ENCODE measurements at places on chromosomes 2 and 18.

- peak; percentile 82 for DNase-seq
Measured at GRCh38 chr2:134245340-134245984, 8.4 kb upstream of the MGAT5 start.

DNA sequence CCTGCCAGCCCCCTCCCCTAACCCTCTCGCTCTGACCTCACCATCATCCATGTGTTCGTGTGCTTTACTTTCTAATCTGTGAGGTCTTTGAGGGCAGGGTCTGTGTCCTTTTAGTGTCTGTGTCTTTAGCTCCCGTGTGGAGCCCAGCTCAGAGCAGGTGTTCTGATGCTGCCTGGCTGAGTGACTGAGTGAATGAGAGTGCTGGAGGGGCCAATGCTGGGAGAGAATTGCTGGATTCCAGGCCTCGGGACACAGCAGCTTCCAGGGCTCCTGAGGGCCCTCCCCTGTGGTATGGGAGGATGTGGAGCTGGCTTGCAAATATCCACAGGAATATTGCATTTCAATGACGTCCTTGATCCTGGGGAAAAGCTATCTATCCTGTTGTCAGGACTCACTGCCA is 160.6 kb downstream of the ANKRD30B start:
- DNase-seq: no peak

- DNase-seq: no peak
Measured at GRCh38 chr2:105865222-105865913, 120.7 kb downstream of the NCK2 start.

DNA sequence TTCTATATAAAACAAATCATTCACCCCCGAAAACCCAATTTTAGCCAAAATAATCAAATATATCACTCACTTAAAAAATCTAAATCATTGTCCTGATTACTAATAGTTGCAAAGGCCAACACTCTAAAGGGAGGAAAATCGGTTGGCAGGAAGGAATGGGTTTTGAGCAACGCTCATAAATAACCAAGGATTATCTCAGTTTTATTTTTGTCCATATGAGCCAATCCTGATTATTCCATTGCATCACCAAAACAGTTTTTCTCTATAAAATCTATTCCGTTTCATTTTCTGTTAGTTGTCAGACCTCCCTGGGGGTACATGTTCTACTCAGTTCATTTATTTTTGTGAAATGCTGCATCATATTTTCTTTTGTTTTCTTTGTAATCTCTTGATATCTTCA is 174.1 kb downstream of the LRATD1 start:
- no peak for DNase-seq

DNA sequence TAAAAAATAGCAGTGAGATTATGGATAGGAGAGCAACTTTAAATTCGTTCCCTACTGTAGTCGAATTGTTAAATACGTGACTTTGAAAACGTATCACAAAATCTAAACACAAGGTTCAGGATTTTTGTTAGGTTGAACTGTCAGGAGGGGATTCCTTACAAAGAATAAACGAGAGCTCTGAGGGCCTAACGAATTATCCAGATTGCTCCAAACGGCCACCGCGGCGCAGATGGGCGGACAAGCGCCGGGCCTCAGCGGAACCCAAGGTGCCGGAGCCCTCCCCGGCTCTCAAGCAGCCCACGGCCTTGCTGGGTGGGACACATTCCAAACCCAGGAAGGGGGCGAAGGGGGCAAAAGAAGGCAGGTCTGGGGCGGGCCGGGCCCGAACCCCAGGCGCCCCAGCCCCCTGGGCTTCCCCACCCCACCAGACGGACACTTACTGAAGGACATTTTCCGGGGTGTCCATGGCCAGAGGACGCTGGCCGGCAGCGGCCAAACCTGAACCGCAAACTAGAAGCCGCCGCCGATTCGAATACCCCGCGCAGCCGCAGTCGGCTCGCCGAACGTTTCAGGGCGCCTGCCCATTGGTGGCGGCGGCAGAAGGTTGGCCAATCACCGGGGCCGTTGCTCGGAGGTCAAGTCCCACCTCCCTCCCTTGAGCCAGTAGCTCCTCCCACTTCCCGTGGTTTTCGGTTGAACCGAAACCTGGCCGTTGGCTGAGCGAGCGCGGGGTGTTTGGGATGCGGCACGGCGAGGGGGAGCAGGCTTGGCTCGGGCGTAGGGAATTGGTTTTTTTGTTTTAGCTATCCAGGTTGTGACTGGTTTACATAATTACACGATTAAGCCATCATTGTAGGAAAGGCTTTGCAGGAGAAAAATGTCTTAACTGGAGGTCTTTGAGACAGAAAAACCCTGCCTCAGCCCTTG is at the start of gene BUB1:
BUB1 (minus strand) TSS at position 534 of the 927 bp plus-strand sequence; CDS start at position 466, 68 bp downstream.
- DNase-seq: peak; percentile 94

DNA sequence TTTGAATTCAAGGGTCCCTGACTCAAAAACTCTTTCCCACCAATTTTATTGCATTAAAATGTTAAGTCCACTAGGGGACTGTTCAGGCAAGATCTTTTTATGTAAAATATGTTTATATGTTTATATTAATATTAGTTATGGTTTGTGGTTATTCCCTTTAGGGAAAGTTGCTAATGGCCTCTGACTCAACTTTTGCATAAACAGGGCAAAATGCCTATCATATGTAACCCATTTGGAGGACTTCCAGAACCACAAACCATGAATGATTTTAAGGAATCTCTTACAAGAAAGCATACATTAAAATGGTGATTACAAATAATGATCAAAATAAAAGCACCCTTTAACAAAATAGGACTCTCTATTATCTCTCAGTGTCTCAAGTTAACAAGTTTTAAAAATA is 1484.5 kb upstream of the ZEB2 start:
- DNase-seq: no peak

DNA sequence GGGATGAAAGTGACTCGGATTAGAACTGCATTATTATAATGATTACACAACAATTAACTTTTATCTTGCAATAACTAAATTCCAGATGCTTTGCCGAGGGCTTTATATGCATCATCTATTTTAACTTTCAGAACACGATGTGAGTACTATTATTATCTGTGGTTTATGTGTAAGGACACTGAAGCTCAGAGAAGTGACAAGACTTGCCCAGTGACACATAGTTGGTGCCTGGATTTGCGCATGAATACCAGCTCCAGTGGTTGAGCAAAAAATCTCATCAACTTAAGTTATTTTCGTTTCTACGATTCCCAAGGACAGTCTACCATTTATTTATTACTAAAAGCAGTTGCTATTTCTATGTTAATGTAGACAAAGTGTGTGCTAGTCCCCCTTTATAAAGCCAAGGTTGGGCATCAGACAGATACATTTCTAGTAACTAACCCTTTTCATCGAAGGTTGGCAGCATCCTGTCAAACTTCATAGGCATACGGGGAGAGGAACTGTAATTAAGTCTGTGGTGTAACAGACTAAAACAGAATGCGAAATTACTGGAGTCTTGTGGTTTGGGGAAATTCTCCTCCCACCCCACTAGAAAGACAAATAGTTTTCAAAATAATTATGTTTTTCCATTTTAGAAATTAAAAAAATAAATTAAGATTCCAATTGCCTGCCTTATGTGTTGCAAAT is 73.2 kb upstream of the BOD1L2 start:
- no peak for DNase-seq

DNA sequence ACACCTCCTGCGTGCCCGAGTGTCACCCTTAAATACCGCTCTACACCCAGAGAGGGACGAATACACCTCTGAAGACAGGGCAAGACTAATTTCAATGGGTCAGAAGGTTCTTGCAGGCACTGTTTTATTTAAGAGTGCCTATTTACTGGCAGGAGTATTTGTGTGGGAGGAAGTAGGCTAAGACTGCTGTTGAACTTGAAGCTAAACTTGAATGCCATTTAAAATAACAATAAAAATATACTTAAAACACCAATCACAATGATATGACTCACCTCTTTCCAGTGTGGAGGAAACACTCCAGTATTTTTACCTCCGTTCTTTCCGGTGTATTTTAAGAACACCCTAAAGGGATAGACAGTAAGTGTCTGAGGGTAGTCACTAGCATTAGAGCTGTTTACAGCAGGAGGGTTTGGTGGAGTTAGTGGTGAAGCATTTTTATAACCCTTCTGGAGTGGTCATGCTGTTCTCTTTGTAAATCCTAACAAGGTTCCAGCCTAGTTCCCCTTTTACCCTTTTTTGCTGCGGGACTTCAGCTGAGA is 9.6 kb upstream of the HOXD1 start:
- DNase-seq: no peak

DNA sequence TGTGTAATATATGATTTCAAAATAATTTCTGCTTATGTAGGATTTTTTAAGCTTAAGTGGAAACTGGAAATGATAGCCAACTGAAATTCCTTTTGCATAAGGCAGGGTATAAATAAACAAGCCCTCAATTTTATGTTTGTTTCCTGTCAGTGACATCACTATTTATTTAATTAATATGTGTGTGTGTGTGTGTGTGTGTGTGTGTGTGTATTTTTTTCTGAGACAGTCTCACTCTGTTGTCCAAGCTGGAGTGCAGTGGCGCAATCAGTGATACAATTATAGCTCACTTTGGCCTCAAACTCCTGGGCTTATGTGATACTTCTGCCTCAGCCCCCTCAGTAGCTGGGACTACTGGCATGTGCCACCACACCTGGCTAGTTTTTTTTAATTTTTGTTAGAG is 29.3 kb upstream of the CYP20A1 start:
- no peak for DNase-seq

GRCh38 chr2:12032398-12032797 is 286.0 kb downstream of the LPIN1 start:
- DNase-seq: no peak
